Endothelial cell (in vitro differentiated cells): ENCODE measurements at places on chromosomes 16 and 17.

DNA sequence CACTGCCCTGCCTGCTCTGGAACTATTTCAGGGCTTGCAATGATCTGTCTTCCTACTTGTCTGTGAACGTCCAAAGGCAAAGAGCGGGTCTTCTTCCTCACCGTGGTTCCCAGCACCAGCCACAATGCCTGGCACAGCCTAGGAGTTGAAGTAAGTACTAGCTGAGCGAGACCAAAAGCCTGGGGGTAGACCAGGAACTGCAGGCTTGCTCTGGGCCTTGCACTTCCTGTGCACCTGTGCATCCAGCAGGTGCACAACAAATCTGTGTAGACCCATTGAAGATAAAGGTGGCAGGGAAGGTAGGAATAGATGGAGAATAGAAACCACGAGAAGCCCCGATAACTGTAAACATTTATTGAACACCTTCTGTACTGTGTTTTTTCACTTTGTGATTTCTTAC is 4.6 kb downstream of the FAM171A2 start:
- no peak for DNase-seq

DNA sequence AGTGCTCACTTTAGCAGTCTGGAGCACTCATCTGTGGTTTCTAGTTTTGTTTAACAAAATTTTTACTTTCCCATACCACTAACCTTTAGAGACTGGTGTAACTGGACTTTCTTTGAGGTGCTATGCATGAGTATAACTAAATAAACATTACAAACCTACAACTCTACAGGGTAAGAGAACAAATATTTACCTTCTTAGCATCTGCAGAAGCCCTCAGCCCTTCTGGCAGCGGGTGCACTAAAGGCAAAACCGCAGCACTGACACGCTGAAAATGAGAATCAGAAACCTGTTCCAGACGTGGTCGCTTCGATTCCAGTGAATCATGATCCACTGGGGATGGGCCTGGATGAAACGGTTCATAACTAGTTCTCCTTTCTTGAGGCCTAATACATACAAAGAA is 43.7 kb downstream of the NCOR1 start:
- no peak for DNase-seq

- DNase-seq, result no peak
These were observed 12.9 kb upstream of the P2RX1 start for GRCh38 chr17:3929181-3929580.

GRCh38 chr17:8402921-8403536 is 5.4 kb upstream of the RNF222 start:
- DNase-seq, result no peak

GRCh38 chr16:70784692-70785555 is 16.0 kb downstream of the VAC14 start:
- no peak for DNase-seq

DNA sequence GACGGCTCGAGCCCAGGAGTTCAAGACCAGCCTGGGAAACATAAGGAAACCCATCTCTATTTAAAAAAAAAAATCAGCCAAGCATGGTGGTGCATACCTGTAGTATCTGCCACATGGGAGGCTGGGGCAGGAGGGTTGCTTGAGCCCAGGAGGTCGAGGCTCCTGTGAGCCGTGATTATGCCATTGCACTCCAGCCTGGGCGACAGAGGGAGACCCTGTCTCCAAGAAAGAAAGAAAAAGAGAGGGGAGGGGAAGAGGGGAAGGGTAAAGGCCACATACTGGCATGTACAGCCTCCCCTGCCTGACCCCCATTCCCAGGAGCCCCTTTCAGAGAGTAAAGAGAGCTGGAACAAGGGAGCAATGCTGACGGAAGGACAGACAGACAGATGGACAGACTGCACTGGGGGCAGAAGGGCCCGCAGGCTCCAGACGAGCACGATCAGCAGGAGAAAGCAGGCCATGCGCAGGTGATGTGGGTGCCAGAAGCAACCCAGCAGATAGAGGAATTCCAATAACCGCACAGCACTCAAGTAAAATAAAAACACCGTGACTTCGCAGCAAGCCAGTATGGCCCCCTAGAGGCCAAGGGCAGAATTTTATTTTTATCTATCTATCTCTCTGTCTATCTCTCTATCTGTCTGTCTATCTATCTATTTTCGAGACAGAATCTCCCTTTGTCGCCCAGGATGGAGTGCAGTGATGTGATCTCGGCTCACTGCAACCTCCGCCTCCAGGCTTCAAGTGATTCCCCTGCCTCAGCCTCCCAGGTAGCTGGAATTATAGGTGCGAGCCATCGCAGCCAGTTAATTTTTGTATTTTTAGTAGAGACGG is 27.1 kb upstream of the SNN start:
- peak; percentile 23 for DNase-seq

GRCh38 chr16:11896486-11897176 is 19.1 kb downstream of the GSPT1 start:
- no peak for DNase-seq

GRCh38 chr16:84647828-84648594 is at the start of gene KLHL36:
TSS of gene KLHL36 (plus strand) at chr16:84648511. CDS start at chr16:84650868, 2,357 bp downstream.
- peak; percentile 63 for DNase-seq

DNA sequence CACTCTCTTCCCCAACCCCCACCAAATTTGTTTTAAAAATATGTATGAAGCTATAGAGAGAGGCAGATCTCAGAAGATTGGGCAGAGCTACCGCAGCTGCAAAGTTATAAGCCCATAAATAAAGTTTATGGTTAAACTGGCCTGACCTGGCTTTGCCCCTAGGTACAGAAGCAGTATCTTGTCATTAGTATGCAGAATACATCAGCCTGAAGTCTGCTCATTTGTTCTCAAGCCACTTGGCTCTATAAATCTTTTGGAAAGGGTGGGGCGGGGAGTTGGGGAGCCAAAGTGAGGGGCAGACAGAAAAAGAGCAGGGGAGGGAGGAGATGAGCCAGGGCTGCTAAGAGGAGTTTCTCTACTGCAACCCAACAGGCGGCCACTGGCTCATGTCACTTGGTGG is 113.2 kb downstream of the SOX9 start:
- no peak for DNase-seq

DNA sequence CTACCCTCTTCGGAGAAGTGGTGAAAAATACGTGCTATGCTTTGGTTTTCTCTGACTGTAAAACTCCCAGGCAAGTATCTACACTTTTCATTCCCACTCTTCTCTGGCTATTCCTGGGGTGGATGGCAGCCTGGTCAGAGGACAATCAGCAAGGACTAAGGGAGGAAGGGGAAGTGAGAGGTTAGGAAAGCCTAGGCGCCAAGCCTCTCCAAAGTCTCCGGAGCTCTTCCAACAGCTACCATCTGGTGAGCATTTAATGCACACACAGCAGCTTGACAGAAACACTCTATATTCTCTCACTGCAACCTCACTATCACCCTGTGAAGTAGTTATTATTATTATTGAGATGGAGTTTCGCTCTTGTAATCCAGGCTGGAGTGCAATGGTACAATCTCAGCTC is 65.1 kb downstream of the WSCD1 start:
- DNase-seq, result no peak
